Left kidney (tissue), 8 donors: ENCODE measurements at places on chromosomes 2 and 18. TPM values are rescaled to one million over a fixed set of nuclear protein-coding genes. Genes with fewer than 3 reads are reported as not detected.

The DUSP19 gene
- 5.2 TPM for polyA plus RNA-seq

The MAP3K19 gene
- 0.73 TPM for polyA plus RNA-seq

DNA sequence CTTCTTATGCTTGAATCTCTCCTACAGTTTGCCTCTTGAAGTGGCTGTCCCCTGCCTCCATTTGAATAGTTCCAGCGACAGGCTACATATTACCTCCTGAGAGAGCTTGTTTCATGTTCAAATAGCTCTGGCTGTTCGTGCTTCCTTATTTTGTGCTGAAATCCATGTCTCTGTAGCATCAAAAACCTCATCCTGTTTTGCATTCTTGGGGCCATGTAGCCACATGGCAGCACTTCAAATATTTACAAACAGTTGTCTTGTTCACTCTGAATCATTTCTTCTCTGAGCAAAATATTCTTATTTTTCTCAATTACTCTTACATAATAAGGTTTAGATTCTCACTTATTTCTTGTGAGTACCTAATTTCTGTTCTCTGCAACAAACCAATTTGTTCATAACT lies 1243.1 kb upstream of the NXPH2 start:
- DNase-seq, result no peak

DNA sequence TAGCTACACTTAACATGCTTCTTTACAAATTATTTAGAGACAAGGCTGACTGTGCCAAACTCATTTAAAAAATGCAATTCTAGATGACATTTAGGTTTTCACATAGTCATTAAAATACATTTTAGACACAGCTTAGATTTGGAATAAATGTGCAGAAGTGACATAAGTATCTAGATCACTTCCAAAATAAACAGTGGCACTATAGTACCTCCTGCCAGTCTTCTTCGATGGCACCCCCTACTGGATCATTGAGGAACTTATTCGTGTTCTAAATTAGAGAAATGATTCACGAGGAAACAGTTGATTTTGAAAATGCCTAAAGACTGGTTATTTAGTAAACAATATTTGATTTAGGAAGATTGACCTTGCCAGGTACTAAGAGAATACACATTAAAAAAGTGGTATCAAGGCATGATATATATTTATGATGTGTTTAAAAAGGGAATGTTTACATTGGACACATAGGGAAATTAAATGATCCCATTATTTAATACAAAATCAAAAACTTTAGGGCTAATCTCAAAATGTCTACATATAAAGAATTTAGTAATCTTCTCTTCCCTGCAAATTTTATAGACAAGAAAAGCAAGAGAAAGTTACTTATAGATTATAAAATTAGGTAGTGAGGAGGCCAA lies 323.9 kb downstream of the XIRP2 start:
- peak; percentile 49 for DNase-seq

DNA sequence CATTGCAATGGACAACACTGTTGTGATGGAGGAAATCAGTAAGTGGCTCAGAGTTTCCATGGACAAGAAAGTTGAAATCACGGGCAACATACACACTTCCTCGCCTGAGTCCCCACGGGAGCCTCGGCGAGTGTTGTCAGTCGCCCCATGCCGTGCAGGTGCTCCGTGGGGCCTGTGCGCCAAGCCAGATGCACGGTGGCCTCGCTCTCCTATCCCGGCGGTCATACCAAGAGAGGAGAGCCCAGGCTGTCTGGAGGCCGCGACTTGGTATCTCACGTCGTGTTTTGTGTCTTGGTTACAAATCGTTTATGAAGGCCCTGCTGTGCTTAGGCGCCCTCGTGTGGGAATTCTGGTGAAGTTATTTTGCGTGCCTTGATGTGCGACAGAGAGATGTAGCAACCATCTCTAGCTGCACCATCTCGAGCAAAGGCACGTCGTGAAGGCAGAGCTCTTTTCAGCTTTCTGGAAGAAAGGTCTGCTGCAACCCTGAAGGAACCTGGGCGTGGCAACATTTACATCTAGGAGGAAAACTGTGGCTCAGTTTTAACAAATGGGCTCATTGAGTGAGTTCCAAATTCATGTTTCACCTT lies 21.8 kb downstream of the ATG4B start:
- peak; percentile 74 for DNase-seq

GRCh38 chr2:31563273-31563839 lies 17.4 kb downstream of the SRD5A2 start:
- no peak for DNase-seq

- DNase-seq, result no peak
Observed at GRCh38 chr2:191070276-191070675, 56.3 kb upstream of the STAT1 start.

DNA sequence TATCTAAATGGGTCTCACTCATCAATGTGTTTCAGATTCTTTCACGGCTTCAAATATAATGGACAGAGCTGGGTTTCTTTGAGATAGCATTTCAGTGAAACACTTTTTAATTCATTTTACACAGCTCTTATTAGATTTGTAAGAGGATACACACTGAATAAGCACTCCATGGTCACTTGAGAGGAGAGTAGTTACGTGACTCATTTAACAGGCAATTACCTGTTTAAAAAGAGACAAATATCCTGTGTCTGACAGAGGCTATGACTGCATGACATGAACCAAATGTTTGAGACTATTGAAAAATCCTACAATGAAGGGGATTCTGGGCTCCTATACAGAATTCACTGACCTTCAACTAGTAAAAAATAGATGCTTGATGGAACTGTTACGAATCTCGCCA lies 786.9 kb downstream of the EPHA4 start:
- peak; percentile 14 for DNase-seq

DNA sequence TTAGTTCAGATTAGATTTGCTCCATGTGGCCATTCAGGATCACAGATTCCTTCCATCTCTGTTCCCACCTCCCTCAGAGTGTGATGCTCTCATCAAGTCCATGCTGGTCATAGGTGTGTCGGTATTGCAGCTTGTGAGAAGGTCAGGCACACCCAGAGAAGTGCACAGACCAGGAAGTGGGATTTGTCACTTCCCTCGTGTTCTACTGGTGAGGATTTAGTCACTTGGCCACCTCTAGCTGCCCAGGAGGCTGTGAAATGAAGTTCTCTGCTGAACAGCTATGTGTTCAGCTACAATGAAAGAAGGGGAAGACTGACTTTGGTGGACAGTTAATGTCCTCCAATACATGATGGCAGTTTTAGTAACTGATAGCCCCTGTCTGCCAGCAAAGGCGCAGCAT lies 3.5 kb upstream of the LANCL1 start:
- no peak for DNase-seq
